ENCODE measurements at places on chromosomes 4 and X. TPM values are rescaled to one million over a fixed set of nuclear protein-coding genes. Genes with fewer than 3 reads are reported as not detected.

DNA sequence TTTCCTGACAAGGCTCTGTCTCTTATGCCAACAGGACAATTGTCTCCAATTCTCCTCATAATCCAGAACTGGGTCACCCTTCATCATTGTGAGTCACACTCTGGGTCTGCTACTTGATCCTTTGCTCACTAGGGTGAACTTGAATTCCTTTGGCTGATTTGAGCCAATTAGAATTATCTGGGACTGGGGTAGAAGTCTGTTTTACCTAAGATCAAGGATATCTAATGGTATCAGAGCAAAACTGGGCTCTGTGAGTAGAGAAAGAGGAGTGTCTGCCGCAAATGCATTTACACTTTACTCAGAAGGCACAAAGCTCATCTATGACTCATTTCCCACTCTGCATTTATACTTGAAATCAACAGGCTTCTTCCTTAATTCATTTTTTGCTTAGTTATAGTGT lies 72.6 kb downstream of the PITX2 start:
- no peak for DNase-seq

DNA sequence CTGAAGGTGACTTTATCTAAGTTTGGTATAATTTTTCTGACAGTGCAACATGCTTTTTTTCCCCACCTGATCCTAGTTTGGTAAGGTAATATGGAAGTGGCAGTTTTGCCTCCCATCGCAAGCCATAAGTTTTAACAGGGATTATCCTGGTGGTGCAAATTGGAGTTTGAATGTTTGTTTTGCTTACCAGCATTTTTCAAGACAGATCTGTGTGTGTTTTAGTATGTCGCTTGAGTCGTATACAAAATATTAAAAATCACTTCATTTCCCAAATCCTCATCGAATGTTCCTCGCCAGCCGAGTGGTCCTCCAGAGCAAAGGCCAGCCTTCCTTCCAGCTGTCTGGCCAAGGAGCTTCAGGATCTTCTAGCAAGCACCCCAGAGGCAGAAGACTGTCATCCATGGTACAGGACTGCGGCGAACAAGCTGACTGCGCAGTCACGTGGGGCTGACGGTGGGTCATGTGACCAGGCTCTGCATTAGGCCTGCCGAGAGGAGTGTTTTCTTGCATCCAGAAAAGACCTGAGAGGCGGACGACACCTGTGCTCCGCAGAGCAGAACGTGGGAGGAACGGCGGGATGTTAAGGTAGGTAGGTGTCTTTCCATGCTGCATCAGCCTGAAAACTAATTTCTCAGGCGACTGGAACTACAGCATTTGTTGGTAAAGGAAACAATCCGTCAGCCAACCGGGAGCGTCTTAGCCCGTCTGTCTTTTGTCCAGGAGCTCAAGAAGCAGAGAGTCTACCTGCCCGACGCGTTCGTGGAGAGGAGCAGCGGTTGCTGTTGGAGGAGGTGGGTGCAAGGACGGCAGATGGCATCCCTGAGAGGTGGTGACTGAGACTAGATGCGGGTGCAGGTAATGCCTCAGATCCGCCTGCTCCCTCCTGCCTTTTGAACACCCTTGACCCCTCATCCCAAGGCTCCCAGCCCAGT lies at the start of gene GPRASP3:
Gene GPRASP3 (plus strand): TSS at position 507 of the 932 bp plus-strand sequence. CDS start 28,253 bp downstream, outside the sequence.
- peak; percentile 87 for DNase-seq

GRCh38 chrX:141632124-141632523 lies 42.6 kb downstream of the SPANXA2 start:
- DNase-seq = no peak

DNA sequence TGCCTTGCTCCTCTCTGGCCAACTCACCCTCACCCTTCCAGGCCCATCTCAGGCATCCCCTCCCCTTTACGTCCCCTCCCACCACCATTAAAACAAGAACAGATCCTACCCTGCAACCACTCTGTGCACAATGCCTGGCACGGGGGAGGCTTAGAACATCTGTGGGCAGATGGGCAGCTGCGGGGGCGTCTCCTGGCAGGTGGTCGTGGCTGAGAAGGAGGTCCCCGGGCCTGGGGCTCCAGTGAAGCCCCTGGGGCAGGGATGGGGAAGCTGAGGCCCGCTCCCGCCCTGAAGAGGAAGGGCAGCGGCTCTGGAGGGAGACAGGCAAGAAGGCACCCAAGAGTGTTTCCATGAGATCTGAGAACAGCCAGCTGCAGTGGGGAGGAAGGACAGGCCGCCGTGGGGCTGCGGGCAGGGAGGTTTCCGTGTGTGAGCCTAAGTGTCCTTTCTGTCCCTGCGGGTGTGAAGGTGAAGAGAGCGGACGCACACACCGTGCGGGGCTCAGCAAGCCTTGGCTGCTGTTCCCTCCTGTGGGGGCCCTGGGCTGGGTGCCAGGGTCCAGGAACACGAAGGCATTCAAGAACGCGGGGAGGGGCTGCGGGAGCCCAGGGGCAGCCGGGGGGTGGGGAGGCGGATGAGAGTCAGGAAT lies 7.8 kb upstream of the TBC1D14 start:
- no peak for DNase-seq

- no peak for DNase-seq
These were observed 515.6 kb downstream of the PPARGC1A start for GRCh38 chr4:23374259-23374658.

DNA sequence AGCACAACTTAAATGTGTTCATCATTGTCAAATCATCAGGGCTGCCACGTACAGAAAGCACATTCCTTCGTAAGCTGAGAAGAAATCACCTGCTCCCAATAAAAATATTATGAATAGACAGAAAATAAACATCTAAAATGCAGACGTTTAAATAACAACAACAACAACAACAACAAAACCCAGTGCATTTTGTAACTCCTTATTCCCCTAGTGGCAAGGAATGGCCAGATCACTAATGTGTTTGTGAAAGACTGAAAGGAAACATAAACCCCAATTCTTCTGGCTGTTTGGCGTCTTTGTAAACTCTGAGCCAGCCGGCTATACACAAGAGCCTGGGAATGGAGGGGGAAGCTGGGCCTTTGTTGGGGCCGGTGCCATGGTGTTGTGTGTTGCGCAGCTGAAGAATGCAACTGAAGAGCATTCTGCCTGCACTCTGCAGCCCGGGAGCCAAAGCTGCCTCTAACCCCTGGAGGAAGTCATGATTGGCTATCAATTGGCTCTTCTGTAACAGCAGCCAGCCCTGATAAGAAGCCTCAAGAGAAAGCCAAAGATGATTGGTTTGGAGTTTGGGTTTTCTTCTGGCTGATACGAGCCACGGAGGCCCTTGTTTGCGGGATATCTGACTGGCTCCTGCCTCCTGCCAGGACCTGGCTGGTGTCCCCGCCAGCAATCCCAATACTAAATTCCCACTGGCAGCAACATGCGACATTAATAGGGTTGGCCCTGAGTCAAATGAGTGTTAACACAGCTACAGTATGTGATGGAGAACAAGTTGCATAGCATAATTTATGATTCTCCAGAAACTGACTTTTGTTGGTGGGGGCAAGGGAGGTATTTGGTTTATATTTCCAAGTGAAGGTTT lies 89.7 kb upstream of the TFDP3 start:
- peak; percentile 57 for DNase-seq

DNA sequence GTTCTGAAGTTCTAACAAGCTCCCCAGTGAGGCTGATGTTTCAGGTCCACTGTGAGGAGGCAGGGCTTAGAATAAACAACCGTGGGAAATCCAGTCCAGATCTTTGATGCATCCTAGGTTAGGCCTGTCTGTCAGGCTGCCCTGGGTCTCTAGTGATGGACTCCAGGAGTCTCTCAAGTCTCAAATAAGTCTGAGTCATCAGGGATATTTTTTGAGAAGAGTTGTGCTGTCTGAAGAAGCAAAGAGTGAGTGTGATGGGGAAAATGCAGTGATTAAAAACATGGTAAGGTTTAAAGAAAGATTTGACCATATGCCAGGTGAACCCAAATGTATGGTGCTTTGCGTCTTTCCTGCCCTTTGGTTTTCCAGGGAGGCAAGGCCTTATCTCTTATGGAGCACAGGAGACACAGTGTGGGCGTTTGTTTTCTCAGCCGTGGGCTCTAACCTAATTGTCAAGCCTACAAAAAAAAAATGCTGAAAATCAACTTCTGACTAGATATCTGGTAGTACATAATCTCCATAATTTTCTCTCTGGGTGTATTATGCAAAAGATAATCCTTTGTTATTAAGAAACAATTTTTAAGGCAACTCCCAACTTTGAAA lies 100.7 kb downstream of the PTTG2 start:
- peak; percentile 46 for DNase-seq

GRCh38 chrX:21255032-21255618 lies 119.1 kb upstream of the CNKSR2 start:
- DNase-seq = no peak

DNA sequence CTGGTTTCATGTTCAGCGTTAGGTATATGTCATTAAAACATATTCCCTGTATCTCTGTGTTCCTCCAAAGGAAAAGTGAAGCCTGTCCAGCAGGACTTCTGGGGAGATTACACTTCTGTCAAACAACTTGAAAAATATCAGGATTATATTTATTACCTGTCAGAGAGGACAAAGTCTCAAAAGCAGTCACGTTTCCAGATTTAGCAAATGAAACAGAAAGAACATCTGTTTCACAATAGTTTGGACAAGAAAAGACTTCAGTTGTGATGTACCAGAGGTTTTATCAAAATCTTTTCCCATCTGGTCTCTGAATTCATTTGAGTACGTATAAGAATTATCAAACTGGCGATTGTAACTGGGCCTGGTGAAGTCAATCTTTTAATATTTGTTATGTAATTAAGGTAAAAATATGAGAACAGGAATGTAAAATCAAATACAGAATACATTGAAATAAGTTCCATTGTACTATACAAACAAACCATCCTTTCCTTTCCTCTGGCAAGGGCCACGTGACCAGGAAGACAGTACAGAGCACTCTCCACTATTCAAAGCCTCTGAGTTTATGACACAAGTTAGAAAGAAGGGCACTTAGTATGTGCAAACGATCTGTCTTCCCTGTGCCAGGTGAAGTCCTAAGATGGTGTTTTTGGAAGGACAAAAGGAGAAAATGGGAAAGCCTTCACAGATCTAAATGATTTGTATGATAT lies 3.2 kb downstream of the CASP3 start:
- DNase-seq = no peak

DNA sequence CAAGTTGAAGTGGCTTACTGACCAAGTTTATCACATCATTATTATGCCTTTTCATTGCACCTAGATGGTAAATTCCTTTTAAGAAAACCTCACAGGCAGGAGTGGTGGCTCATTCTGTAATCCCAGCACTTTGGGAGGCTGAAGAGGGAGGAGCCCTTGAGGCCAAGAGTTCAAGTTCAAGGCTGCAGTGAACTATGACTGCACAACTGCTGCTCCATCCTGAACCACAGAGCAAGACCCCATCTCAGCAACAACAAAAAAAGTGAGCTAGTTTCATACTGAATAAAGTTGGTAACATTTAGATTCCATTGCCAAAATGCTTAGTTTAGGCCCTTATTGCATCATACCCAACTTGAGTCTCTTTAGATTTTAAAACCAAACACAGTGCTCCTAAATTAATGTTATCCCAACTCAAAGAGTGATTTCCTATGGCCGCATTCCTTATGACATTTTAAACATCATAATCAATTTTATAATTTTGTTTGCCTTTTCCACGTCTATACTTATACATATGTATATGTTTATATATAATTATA lies 36.0 kb downstream of the PDS5A start:
- no peak for DNase-seq

CFAP299 gene
- not detected for total RNA-seq

SYTL5 gene
- 1.3 TPM for total RNA-seq

FRMPD3 gene
- 0.41 TPM for total RNA-seq

XAGE1A gene
- not detected for total RNA-seq

ASB11 gene
- total RNA-seq = 43.3 TPM
